Osteocyte (in vitro differentiated cells): ENCODE measurements at places on chromosomes 11 and 22.

GRCh38 chr22:25650833-25651232 is 86.4 kb downstream of the GRK3 start:
- no peak for DNase-seq

GRCh38 chr11:103550811-103551210 is 441.6 kb downstream of the DYNC2H1 start:
- DNase-seq, result no peak

DNA sequence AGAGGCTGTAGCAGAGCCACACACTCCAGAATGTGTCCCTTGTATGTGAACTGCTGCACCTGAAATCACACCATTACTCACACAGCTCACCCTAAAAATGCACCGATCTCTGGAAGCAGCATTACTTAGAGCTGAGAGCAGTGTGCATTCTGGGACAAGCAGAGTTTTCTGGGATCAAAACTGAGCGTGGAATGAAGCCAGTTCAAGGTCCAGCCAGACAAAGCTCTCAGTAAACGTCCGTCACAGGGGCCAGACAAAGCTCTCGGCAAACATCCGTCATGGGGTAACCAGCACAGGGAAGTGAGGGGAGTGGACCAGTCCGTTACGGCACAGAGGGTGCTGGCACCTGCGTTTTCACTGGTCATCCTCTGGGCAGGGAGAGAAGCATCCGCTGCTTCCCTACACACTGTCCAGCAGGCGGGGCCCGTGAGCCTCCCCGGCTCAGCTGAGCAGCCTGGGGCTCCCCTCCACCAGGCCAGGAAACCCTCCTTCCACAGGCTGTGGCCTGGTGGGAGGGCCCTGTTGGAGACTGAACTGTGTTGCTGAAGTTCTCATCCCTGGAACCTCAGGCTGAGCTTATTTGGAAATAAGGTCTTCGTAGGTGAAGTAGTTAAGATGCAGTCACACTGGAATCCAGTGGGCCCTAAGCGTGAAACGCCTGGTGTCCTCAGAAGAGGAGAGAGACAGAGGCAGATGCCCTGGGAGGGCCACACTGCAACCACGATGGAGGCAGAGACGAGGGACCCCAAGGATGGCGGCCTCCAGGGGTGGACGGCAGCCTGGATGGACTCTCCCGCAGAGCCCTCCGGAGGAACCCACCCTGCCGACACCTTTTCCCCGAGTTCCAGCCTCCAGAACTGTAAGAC is 883.9 kb downstream of the BRD1 start:
- peak; percentile 60 for DNase-seq

DNA sequence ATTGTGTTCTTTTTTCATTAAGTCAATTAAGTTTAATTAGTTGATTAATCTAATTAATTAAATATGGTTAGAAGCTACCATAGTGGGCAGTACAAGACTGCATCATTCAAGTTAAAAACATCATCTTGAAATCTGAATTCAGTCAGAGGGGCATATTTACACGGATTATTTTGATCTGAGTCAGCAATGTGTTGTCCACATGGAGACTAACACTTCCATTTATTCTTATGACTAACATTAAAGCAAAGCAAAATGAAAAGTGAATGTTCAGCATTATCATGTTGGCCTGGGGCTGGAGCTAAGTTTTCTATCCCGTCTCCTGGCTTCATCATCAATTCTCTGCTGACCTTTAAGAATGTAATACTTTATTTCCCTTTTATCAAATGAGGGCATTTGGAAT is 17.3 kb downstream of the FLI1 start:
- no peak for DNase-seq

DNA sequence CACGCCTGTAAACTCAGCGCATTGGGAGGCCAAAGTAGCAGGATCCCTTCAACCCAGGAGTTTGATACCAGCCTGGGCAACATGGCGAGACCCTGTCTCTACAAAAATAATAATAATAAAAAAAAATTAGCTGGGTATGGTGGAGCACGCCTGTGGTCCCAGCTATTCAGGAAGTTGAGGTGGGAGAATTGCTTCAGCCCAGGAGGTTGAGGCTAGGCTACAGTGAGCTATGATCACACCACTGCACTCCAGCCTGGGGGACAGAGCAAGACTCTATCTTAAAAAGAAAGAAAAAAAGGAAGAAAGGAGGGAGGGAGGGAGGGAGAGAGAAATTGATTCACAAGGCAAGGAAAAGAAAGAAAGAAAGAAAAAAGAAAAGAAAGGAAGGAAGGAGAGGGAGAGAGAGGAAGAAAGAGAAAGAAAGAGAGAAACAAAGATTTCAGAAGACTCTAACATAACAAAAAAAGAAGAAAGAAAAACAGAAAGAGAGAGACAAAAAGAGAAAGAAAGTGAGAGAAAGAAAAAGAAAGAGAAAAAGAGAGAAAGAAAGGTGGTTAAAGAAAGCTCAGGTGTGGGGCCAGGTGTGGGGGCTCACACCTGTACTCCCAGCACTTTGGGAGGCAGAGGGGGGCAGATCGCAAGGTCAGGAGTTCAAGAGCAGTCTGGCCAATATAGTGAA is 37.3 kb upstream of the MYH9 start:
- DNase-seq, result no peak

GRCh38 chr11:120722524-120722923 is 211.0 kb downstream of the GRIK4 start:
- no peak for DNase-seq

GRCh38 chr22:29110946-29111345 is 38.1 kb downstream of the KREMEN1 start:
- no peak for DNase-seq

- DNase-seq, result no peak
Measured at GRCh38 chr11:123328281-123328867, 101.7 kb upstream of the GRAMD1B start.

- DNase-seq, result no peak
Measured at GRCh38 chr11:20277014-20277413, 86.5 kb upstream of the HTATIP2 start.

DNA sequence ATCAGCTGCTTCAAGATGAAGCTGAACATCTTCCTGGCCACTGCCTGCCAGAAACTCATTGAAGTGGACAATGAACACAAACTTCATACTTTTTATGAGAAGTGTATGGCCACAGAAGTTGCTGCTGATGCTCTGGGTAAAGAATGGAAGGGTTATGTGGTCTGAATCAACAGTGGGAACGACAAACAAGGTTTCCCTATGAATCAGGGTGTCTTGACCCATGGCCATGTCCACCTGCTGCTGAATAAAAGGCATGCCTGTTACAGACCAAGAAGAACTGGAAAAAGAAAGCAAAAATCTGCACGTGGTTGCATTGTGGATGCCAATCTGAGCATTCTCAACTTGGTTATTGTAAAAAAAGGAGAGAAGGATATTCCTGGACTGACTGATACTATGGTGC is 22.2 kb upstream of the BIRC3 start:
- no peak for DNase-seq

- DNase-seq, result no peak
Measured at GRCh38 chr11:44530413-44531115, 34.9 kb upstream of the CD82 start.

GRCh38 chr11:63444160-63444559 is 46.8 kb downstream of the PLAAT5 start:
- no peak for DNase-seq

- DNase-seq, result no peak
Measured at GRCh38 chr22:39490135-39490798, 11.8 kb upstream of the MIEF1 start.

DNA sequence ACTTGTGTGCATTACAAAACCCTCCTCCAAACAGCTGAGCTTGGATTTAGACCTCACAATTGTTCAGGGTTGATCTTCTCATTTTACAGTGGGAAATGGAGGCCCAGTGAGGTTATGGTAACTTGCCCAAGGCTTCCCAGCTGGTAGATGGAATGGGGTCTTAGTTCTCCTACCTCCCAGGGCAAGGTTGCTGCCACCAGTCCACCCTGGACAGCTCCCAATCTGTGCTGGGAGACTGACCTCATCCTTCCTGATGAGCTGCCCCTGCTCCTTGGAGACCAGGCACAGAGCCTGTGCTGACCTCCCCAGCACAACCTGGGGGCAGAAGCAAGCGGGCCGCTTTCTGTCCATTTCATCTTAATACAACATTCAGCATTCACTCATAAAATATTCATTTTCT is 190.7 kb downstream of the ST3GAL4 start:
- DNase-seq, result no peak

GRCh38 chr22:48838376-48838775 is 989.3 kb downstream of the BRD1 start:
- no peak for DNase-seq

DNA sequence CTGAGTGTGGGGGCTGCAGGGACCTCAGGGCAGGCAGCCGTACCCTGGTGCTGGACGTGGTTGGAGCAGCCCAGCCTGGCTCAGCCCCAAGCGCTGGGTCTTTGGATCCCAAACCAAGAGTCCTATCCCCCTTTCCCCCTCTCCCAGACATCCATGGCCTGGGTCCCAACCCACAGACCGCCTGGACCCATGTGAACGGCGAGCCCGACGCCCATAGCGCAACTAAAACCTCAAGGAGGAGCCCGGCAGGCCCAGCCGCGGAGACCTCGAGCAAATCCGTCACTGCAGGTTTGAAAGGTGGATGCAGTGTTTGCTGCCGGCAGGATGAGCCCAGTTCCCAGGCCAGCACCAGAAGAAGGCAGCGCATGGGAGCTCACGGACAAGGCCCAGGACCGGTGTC is 337.0 kb downstream of the BRD1 start:
- no peak for DNase-seq

DNA sequence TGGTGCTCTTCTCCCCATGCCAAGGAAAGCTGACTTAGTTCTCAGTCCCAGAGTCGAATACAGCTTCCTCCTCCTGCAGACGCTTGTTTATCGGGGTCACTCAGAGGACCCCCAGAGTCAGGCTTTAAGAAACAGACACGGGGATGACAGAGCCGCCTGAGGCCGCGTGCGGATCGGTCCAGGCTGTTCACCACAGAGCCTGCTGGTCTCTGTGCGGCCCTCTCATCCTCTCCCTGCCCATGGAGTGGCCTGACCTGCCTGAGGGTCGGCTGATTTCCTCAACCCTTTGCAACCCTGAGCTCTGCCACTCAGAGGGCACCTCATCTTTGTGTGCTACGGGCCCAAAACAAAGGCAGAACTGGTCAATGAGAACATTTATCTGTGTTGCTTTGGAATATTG is 2.1 kb downstream of the GAL start:
- no peak for DNase-seq
